ENCODE measurements at places on chromosomes 16 and 17.

GRCh38 chr17:65208717-65209116, 71.5 kb downstream of the RGS9 start:
- DNase-seq = no peak

GRCh38 chr16:82337355-82337754, 167.3 kb upstream of the MPHOSPH6 start:
- DNase-seq = no peak

DNA sequence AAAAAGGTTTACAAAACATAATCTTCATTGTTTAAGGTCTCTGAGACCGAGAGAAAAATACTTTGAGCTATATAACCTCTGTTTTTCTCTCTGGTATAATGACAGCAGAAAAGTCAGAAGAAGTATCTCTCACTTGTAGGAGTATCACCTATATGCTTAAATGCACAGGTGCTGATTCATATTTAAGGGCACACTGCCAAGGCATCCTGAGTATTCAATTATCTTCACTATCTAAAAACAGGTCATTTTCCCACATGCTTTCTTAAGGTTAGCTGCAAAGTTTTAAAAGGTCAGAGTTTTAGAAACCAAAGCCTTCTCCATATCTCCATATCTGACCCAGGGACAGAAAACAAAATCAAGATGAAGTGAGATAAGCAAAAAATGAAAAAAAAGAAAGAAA, 99.3 kb upstream of the C17orf78 start:
- DNase-seq = no peak

GRCh38 chr17:71764505-71764904, 356.3 kb upstream of the SOX9 start:
- no peak for DNase-seq

All from fibroblast of skin of abdomen (primary cell).